Smooth muscle cell of the coronary artery (primary cell): ENCODE measurements at places on chromosomes 4 and X. TPM values are rescaled to one million over a fixed set of nuclear protein-coding genes. Genes with fewer than 3 reads are reported as not detected.

Gene APOO
- 1.9 and 12.0 TPM in 2 replicates for total RNA-seq

Gene BCAP31
- total RNA-seq = 152 and 188 TPM in 2 replicates

Gene PABPC1L2A
- total RNA-seq = not detected in 2 replicates

Gene GPR50
- total RNA-seq = not detected in 2 replicates

Gene KCTD8
- 0.47 and 3.6 TPM in 2 replicates for total RNA-seq

Gene BEX4
- 4.1 and 19.4 TPM in 2 replicates for total RNA-seq

Gene ZXDB
- total RNA-seq = 2.6 and 4.6 TPM in 2 replicates

Gene PJA1
- total RNA-seq = 30.6 and 44.5 TPM in 2 replicates

Gene CLDN22
- total RNA-seq = 0.23 TPM in 1 of 2 replicates, not detected in the other

Gene AWAT2
- 0.08 TPM in 1 of 2 replicates, not detected in the other for total RNA-seq

Gene CA5B
- 3.2 and 8.9 TPM in 2 replicates for total RNA-seq

Gene VSIG4
- total RNA-seq = not detected in 2 replicates

Gene DDIT4L
- 1.1 and 2.7 TPM in 2 replicates for total RNA-seq

Gene VGLL1
- not detected in 2 replicates for total RNA-seq

Gene MAGED4B
- total RNA-seq = 31.1 and 33.7 TPM in 2 replicates
